ENCODE measurements at places on chromosomes 2 and 18.

DNA sequence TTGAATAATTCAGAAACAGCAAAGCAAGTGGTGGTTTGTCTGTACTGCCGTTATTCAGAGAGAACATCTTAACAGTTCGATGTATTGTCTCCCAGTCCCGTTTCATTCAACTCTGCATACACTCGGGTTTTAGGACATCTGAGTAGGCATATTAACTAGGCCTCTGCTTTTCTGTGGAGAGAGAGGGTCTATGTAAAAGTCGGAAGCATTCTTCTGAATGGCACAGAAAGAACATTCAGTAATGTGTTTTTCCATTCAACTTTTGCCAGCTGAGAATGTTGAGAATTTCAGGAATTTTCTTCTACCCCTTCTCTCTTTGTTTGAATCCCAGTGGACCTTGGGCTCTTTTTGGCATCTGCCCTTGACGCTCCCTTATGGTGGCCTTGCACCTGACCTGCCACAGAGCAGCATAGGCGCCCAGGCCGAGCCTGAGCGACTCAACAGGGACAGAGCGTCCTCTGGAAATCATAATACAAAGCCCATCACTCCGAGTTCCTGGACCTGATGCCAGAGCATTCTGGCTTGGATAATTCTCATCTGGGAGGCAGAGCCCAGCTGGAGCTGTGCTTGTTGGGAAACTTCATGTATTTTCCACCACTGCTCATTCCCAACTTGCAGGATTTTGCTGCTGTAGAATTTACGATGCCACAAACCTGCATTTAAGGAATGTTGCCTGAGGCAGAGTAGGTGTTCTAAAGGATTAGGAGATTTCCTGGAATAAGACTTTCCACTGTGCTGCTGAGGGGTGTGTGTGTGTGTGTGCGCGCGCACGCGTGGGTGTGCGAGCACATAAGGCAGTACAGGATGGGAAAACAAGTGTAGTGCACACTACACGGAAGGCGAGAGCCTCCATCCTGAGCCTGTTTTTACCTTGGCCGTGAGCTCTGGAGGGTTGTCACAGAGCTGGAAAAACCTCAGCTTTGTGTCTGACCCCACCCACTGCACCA lies 77.2 kb upstream of the TXNDC2 start:
- no peak for DNase-seq

GRCh38 chr18:75679331-75679730 lies 251.8 kb upstream of the SMIM21 start:
- no peak for DNase-seq

GRCh38 chr2:124663645-124663997 lies 638.5 kb downstream of the CNTNAP5 start:
- no peak for DNase-seq

DNA sequence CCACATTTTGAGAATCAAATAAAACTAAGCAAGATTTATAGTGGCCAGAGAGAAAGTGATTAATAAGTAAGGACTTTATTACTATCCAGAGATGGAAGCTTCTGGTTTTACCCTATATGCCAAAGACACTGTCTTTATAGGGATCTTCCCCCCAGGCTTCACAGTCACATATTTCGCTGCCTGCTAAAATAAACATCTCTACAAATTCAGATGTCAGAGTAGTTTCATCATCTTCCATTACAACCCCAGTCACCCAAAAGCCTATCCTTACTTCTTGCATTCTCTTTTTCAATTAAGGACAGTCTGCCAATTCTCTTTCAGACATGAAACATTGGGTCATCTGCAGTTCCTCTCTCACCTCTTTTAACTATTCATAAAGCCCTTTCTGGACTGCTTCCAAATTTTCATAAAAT lies 28.3 kb downstream of the CREB1 start:
- no peak for DNase-seq
